Vagina (tissue), 2 donors: ENCODE measurements at places on chromosomes 13 and 19.

GRCh38 chr19:18674616-18675015 lies 8.9 kb upstream of the CRTC1 start:
- DNase-seq = no peak

GRCh38 chr13:27052551-27053208 lies 118.9 kb downstream of the USP12 start:
- DNase-seq = no peak

- DNase-seq = no peak
Measured at GRCh38 chr13:82739881-82740280, 1142.4 kb downstream of the SLITRK1 start.

DNA sequence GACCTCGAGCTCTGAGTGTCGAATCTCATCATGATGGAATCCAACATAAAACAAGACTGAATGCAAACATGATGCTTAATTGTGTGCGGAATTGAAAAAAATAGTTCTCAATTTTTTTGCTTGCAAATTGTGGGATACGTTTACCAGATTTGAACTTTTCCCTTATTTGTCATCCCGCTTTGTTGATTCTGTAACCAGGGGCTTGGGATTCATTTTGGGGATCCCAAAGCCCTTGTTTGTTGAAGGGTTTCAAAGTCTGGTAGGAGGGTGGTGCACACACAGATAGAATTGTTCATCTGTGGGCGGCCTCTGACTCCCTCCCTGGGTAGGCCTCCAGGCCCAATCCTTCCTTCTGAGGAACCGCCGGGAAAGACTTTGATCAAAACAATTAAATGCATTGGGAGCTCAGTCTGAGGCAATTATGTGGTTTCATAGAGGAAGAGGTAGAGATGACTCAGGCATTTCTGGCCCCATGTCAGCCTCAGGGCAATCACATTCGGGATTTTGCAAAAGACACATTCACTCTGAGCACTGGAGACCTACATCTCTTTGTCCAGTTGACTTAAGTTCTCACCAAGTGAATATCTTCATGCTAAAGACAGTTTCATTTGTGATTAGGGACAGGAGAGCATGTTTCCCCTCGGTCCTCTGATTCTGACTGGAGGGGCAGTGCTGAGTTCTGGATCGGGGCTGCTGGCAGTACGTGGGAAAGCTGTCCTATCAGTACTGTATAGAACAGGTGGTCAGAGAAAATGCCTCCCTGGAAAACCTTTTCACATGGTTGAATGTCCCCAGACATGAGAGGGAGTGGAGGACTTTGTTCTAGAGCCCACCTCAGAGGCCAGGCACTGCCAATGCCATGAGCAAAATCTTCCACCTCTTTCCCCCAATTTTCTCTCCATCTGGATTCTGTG lies 27.8 kb upstream of the IGFL4 start:
- no peak for DNase-seq

- DNase-seq = no peak
Measured at GRCh38 chr13:27171244-27171826, at the start of gene USP12. USP12 (minus strand) TSS chr13:27171811; CDS start chr13:27171639, 172 bp downstream.

GRCh38 chr19:57002710-57003109 lies 117.1 kb upstream of the USP29 start:
- no peak for DNase-seq
